Stimulated activated memory B cell treated with anti-CD40 and anti-IgM and Interleukin-4, amounts not matched to agents 10 μg/mL and 1 μg/mL and 100 μg/mL, for 72 hours (primary cell): ENCODE measurements at places on chromosomes 2 and 18.

DNA sequence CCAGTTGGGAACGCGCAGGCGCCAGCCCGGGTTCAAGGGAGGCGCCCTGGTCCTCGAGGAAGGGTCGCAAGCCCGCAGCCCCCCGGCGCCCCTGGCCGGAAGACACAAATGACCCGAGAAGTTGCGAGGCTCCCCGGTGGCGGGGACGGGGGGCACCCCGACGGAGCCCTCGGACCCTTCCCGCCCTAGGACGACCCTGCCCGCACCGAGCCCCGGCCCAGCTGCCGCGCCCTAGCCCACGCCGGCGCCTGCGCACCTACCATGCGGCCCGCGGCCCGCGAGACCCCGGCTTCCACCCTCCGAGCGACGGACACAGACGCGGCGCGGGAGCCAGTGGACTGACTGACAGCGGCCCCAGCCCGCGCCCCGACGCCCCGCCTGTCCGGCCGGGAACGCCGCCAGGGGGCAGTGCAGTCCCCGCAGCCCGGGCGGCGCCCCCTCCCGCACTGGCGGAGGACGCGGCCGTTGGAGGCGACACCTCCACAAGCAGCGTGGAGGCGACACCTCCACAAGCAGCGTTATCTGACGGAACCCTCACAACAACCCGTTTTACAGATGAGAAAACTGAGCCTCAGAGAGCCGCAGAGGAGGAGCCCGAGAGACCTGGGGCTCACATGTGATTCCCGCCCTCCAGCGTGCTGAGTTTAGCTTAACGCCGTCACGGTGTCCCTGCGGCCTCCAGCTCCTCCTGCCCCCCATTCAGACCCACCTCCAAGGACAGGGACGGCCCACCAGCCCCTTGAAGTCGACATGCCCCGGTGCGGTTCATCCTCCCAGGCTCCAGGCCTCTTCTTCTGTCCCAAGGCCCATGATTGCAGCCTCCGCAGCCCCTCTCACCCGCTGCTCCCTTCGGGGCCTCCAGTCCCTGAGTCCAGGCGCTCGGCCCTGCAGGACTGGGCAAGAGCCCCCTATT, at the start of gene NMUR1:
Gene NMUR1, minus strand, starts transcription at position 347 of the 913 bp plus-strand sequence. Its CDS starts 84 bp downstream, at position 263.
- ATAC-seq = peak; percentile 78

GRCh38 chr2:37020212-37020886, 54.0 kb upstream of the STRN start:
- no peak for ATAC-seq

- peak; percentile 71 for ATAC-seq
These were observed 88.8 kb downstream of the VIT start for GRCh38 chr2:36785179-36785795.

- no peak for ATAC-seq
These were observed 79.8 kb downstream of the MGAT5 start for GRCh38 chr2:134333646-134334189.

GRCh38 chr18:8980918-8981317, 121.6 kb upstream of the NDUFV2 start:
- no peak for ATAC-seq

- ATAC-seq = no peak
These were observed 230.7 kb upstream of the PXDN start for GRCh38 chr2:1975060-1975459.

- ATAC-seq = no peak
These were observed 311.8 kb downstream of the LNPK start for GRCh38 chr2:175690113-175690837.

- ATAC-seq = no peak
These were observed 44.1 kb upstream of the MEIS1 start for GRCh38 chr2:66390811-66391210.

GRCh38 chr2:56133441-56133840, 50.3 kb upstream of the CCDC85A start:
- no peak for ATAC-seq

DNA sequence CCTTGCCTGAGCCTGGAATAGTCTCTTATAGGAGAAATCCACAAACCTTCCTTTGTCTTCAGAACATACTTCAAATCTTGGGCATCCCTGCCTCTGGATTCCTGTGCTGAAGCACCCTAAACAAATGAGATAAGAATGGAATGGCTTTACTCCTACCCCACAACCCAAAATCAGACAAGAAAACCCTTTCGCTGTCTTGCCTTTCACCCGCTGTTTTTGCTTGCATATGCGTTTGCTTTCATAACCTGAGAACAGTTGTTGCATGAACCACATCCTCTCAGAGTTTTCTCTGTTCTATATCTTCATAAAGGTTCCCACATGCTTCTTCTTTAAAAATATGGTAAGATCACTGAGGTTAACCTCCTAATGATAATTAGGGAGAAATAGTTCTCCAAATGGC, 132.1 kb upstream of the MAP3K20 start:
- ATAC-seq = no peak

- ATAC-seq = no peak
These were observed 1.8 kb downstream of the CNNM3 start for GRCh38 chr2:96817882-96818281.

DNA sequence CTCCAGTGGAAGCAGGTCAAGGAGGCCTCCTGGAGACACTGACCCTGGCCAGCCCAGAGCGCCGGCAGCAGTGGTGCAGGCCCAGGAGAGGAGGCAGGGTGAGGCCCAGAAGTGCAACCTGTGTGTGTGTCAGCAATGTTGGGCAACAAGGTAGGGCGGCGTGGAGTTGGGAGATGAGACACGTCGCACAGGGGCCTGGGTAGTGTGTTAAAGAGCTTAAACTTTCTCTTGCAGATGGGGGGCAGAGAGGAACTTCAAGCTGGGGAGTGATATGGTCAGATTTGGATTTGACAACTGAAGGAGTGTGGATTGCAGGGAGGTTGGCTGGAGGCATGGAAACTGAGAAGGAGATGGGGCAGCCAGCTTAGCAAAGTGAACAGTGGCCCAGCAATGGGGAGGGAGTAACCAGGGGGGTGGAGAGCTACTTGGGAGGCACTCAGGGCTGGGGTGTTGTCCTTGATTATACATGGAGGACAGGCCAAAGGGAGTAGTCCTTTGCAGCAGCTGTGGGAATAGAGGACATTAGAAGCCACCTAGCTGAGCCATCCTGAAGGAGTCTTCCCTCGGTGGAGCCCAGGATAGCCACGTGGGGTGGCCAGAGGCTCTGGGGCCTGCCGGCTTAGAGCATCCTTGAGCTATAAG, 278.6 kb upstream of the HS6ST1 start:
- ATAC-seq = no peak

GRCh38 chr2:100267751-100268150, 54.5 kb downstream of the LONRF2 start:
- ATAC-seq = no peak

DNA sequence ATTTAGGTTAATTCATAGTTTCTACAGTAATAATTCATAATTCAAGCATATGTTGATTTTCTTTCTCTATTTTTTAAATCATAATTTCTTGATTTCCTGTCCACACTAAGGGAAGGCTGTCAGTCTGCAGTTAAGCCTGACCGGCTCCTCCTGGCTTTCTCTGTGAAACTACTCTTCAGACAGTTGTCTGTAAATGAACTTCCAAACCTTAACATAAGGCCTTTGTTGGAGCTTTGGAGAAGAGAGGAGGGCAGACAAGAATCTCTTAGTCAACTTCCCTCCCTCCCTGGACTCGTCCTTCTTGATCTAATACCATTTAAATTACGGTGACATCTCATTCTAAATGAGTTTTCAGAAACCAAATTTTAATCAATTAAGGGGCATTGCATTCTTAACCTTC, 404.1 kb upstream of the ST6GAL2 start:
- no peak for ATAC-seq

GRCh38 chr2:116582850-116583249, 1231.6 kb upstream of the DDX18 start:
- no peak for ATAC-seq

DNA sequence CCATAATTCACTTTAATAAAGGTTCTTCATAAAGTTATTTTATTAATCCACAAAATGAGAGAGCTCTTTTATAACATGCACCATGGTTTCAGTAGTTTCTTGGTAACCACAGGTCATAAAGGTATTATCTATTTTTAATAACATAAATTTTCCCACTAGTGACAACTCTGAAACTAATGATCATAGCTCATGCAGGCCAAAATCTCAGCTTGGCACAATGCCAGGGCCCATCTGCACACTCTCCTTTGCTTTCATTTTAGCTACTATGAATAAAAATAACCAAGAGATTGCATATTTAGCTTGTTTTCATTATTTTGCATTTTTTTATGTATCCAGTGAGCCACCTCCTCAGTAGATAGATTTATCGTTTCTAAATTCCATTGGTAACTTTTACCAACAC, 691.8 kb upstream of the CHAC2 start:
- ATAC-seq = no peak

- ATAC-seq = no peak
These were observed 101.8 kb downstream of the DGKD start for GRCh38 chr2:233456111-233456510.

- no peak for ATAC-seq
These were observed 68.6 kb upstream of the SPOPL start for GRCh38 chr2:138432971-138433370.

GRCh38 chr18:47075098-47075883, 39.9 kb upstream of the ELOA2 start:
- ATAC-seq = no peak

- peak; percentile 25 for ATAC-seq
These were observed 13.1 kb downstream of the ASPRV1 start for GRCh38 chr2:69948032-69948962.

- ATAC-seq = peak; percentile 64
These were observed 21.2 kb downstream of the GRB14 start for GRCh38 chr2:164599954-164600589.

DNA sequence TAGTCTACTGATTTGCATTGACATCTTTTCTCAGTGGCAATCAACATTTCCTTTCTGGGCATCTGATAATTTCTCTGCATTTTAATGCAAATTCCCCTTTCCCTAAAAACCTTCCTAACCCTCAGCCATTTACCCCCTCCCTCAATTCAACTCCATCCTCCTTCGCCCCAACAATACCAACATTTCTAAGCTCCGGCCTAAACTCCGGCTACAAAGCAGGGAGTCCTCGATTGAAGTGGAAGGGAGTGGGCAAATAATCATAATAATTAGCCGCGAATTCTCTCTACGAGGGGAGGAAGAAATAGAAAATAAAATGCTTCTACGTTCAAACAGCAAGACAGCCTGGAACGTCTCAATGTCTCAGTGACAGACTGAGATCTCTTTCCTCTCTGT, 4.6 kb downstream of the BCL11A start:
- no peak for ATAC-seq

GRCh38 chr2:171318463-171318934, 115.3 kb downstream of the METTL8 start:
- ATAC-seq = no peak

- ATAC-seq = no peak
These were observed 15.6 kb upstream of the ANTXR1 start for GRCh38 chr2:68997401-68997800.

DNA sequence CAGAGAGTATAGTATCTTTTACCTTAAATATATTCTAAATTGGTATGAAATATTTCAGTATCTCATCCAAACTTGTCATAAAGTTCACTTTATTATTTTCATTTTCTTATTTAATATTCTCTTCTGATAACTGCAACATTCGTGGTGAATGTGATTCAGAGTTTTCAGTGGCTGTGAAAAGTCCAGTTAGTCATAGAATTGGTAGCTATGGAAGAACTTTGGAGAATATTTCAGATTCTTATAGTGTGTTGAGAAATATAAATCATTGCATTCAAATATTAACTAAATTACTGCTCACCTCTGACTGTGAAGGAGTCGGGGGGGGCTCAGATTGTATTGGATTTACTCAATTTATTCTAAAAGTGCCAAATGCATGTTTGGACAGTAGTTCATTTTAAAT, 178.6 kb upstream of the VWC2L start:
- no peak for ATAC-seq

GRCh38 chr18:45712061-45712460, 11.9 kb upstream of the SLC14A1 start:
- no peak for ATAC-seq

DNA sequence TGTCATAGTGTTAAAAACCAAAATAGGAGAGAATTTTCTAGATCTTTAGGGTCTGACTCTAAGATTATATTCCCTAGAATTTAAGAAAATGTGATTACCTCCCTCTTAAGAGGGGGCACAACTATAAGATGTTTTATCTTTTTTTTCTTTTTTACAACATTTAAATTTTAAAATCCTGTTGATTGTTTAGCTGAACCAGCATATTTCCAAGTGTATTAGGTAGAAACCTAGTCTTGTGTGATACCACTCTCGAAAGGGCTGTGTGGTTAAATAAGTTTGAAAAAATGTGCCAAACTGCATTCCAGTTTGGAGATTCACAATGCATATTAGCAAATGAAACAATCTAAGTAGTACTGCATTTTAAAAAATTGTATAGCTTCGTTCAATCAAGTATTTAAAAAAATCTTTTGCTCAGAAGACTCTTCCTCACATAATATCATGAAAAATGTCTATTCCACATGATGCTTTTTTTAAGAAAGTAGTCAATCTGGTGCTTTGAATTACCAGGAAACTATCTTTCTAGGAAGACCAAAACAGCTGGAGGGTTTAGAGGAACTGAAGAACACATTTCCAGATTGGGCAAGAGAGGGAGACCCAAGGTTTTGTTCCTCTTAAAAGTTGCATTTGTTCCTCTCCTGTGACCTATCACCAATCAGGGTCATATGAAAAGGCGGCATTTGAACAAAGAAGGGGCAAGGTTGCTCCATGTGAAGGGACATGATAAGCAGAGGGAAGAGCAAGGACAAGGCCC, 98.8 kb downstream of the DPP4 start:
- ATAC-seq = no peak

DNA sequence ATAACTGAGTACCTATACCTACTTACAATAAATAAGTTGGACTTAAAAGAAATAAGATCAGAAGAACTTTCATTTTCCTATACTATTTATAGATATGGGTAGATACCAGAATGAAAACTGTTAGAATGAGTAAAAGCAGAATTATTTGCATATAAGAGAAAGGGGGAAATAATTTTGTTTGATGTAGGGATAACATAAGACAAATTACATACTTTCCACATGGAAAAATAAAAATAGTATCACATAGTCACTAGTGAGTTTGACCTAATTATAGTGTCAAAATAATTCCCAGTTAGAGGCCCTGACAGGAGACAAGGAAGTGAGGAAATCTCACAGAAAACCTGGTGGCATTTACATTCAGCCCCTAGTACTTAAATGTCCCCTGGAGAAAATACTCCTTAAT, 28.6 kb downstream of the KCMF1 start:
- no peak for ATAC-seq

- peak; percentile 20 for ATAC-seq
These were observed 58.3 kb downstream of the FBXO36 start for GRCh38 chr2:229980431-229981184.

- no peak for ATAC-seq
These were observed 946.6 kb downstream of the SLC4A3 start for GRCh38 chr2:220574038-220574437.

- no peak for ATAC-seq
These were observed 47.1 kb downstream of the GPR39 start for GRCh38 chr2:132463719-132464118.

GRCh38 chr2:132632000-132632649, 37.9 kb downstream of the LYPD1 start:
- no peak for ATAC-seq

DNA sequence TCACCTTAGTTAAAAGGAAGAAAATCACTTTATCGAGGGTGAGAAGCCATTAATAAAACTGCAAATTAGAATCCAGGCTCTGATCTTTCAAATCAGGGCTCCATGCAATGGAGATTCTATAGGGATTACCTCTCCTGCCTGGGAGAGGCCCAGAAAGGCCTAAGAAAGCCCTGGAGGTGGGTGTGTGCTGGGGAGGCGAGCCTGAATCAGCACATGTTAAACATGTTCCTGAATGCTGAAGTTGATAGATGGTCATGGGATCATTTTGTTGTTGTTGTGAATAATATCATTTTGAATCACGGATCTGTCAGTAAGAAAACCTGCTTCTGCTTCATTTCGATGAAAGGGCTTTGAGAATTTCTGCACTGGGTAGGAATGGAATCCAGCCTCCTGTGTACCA, 254.3 kb downstream of the ACKR3 start:
- ATAC-seq = no peak
